ENCODE measurements at places on chromosomes 5 and 9. TPM values are rescaled to one million over a fixed set of nuclear protein-coding genes. Genes with fewer than 3 reads are reported as not detected.
A peak's percentile ranks its signal among the peaks of the same experiment; 100 is the strongest.

DNA sequence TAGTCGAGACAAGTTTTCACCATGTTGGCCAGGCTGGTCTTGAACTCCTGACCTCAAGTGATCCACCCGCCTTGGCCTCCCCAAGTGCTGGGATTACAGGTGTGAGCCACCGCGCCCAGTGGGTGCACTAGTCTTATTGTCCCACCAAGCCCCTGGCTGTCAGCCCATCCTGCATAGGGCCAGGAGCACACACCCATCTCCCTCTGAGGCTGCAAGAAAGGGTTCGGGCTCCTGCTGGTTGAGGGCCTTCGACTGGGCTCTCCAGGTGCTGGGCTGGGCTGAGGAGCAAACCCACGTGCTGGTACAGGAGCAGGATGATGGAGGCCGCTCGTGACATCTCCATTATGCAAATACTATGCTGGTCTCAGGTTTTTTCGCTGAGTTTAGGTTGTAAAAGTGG is 25.1 kb upstream of the RNF130 start:
- no peak overlapping the region for H3K27ac ChIP-seq
- DNase-seq, result no peak
- H3K27me3 ChIP-seq, result no peaks in the 10 kb centered on the region
- H3K4me3 ChIP-seq, result no peak overlapping the region
- H3K36me3 ChIP-seq, result no peaks in the 10 kb centered on the region

GRCh38 chr5:115349001-115349817 is 52.8 kb upstream of the CCDC112 start:
- H3K4me3 ChIP-seq, result no peak overlapping the region
- H3K27ac ChIP-seq, result peak overlapping the region; percentile 32
- H3K36me3 ChIP-seq, result no peaks in the 10 kb centered on the region
- DNase-seq, result peak; percentile 86
- H3K4me1 ChIP-seq, result no peaks in the 10 kb centered on the region
- no peaks in the 10 kb centered on the region for H3K27me3 ChIP-seq

PRRX2 gene
- polyA plus RNA-seq, result not detected

DNA sequence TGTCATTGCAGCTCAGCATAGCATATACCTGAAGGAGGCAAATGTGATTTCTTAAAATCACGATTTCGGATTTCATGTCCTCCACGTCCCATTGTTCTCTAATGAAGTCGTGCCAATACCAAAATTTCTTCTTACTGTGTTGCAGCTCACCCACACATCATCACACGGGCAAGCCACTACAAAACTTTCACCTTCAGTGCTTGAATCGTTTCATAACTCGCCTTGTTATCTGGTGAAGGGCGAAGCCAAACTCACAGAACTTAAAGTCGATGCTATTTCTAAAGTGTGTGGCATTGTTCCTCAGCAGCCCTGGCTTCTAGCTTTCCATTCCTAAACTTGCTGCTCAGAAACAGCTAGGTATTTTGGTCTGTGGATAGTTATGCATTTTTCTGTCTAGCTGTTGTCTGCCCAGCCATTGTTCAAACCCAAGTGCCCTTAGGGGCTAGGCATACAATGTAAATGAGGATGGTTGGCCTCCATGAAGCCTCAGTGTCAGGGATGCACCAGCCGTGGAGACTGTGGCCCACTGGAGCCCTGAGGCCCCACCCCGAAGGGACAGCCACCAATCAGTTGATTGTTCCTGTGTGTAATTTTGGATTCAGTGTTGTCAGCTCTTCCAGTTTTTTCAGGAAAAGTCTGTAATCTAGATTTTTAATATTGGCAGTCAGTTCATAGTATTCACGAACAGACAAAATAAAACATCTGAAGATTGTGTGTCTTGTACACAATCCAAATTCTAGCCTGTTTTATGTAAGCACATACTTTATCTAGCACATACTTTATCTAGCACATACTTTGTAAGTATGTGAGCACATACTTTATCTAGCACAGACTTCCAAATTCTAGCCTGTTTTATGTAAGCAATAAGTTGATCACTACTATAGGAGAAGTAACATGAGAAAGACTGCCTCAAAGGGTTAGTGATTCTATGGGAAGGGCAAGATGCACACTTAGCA is 112.8 kb downstream of the DAPK1 start:
- no peak for DNase-seq
- H3K27me3 ChIP-seq, result no peaks in the 10 kb centered on the region
- H3K4me1 ChIP-seq, result no peaks in the 10 kb centered on the region

DYNC2I2 gene
- 122 TPM for polyA plus RNA-seq

PTCD2 gene
- 6.7 TPM for polyA plus RNA-seq

NIPAL4 gene
- polyA plus RNA-seq, result not detected

Measured in small intestine (tissue), 16 donors.